ENCODE measurements at places on chromosomes 2 and 18.

DNA sequence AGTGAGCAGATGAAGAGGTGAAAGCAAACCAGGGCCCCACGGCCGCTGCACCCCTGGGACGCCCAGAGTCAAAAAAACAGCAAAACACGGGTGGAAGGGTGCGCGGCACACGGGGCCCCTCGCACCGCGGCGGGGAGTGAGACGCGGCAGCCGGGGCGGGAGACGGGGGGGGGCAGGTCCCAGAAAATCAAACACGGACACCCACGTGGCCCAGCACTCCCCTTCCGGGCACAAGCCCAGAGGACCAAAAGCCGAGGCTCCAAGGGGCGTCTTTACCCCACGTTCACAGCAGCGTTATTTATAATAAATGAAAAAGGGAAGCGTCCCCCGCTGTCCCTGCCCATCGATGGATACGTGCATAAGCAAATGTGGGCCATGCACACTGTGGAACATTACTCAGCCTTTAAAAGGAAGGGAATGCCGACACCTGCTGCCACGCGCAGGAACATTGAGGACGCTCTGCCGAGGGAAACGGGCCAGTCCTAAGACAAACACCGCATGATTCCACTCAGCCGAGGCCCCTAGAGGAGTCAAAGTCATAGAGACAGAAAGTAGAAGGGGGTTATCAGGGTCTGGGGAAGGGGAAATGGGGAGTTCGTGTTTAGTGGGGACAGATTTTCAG is 677 bp upstream of the COPS9 start:
- no peak for DNase-seq

DNA sequence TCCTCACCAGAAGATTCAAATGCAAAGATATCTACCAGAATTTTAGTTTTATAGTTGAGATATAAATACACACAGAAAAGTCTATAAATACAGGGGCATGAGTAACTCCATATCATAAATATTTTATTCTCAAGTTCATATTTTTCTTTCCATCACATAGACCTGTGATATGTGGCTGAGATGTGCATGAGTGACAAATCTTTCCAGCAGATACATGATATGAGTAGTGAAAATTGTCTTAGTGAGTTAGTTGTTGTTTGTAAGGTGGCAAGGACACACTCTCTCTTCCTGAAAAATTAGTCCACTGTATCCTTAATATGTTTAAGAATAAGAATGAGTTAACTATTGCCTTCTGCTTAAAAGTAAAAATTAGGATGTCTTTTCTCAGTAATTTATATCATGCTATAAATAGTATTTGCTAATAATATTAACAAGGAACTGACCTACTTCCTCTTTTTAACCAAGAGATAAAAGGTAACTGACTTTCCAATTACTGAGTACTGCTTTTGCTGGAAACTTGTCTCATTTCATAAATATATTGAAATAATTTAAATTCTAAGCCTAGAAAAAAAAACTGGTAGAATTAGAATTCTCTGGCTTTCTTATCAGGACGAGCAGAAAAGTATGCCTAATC is 85.2 kb upstream of the SESTD1 start:
- DNase-seq, result no peak

DNA sequence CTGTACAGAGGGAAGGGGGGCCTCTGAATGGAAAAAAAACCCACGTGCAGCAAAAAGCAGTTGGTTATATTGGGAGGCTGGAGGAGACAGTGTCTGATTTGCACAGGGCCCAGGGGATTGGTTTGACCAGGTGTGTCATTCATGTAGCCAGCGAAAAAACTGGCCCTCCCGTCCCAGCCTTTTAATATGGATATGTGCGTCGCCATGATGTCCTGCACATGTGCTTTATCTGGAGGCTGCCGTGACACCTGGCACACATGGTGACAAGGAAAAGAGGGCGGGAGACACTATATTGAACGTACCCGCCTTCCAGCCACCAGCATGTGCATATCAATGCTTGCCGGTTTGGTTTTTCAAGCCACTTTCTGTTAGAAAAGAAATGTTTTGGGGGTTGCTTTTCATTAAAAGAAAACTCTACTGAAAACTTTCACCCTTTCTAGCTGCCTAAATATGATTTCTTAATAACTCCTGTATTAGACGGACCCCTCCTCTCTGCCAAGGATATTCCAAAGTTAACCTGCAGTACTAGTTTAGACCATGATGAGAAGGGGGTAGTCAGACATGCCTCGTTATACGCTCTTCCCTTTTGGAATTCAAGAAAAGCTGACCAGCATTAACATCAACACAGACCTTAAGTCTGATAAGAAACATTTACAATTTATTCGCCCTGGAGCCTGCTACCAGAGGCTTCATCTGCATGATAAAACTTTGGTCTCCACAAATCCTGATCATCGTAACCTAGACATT is 16.2 kb downstream of the SLC25A52 start:
- DNase-seq, result no peak

DNA sequence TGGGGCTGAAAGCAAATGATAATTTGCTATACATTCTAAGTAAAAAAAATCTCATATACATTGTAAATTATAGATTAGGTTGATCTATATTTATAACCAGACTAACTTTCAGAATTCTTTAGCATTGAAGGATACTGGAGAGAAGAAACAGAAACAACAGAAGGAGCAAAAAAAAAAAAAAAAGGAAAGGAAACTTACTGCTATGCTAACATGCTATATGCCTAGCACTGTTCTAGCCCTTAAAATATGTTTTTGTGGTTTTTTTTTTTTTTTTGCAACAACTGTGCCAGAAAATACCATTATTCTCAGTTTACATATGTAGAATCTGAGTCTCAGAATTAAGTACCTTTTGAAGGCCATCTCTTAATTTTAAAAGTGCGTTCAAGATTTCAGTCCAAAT is 204.9 kb upstream of the MC4R start:
- DNase-seq, result no peak

DNA sequence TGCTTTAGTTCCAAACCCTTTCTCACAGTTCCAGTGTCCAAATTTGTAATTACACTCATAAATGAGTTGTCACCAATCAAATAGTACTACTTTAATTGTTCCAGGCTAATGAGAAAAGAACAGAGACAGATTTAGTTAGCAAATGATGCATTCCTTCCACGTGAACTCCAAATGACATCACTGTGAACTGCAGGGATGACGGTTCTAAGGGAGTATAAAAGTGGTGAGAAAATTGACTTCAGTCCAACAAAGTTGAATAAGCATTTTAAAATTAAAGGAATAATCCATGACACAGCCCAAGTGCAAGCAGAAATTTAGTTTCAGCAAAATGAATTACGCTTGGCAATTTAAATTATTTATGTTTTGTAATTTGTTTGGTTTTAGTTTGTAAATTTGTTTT is 102.0 kb upstream of the LRATD1 start:
- no peak for DNase-seq

DNA sequence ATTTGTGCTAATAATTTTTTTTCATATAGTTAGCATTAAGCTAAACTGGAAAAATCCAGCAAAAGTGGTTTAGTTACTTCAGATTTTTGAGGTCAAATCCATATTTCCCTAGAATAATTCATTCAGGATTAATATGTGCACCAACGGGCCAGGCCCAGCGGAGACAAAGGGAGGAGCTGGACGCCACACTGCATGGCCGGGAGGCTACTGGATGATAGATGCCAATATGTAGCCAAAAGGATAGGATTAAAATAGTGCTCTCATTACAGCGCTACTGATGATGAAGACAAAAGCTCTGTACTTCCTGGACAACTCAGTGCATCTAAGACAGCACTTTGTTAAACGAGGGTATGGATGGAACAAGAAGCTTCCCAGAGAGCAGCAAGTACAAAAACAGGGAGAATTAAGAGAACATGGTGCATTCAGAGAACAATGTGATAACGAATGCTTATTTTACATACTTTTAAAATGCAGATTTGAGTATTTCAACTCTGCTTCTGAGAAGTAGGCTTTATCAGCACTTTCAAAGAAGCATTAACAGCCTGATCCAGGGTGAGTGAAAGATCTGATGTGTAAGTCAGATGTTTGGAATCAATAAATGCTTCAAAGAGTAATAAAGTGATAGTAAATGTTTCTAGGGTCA is 39.8 kb downstream of the PPP4R1 start:
- peak; percentile 8 for DNase-seq

GRCh38 chr2:35891936-35892335 is 463.6 kb upstream of the CRIM1 start:
- no peak for DNase-seq

DNA sequence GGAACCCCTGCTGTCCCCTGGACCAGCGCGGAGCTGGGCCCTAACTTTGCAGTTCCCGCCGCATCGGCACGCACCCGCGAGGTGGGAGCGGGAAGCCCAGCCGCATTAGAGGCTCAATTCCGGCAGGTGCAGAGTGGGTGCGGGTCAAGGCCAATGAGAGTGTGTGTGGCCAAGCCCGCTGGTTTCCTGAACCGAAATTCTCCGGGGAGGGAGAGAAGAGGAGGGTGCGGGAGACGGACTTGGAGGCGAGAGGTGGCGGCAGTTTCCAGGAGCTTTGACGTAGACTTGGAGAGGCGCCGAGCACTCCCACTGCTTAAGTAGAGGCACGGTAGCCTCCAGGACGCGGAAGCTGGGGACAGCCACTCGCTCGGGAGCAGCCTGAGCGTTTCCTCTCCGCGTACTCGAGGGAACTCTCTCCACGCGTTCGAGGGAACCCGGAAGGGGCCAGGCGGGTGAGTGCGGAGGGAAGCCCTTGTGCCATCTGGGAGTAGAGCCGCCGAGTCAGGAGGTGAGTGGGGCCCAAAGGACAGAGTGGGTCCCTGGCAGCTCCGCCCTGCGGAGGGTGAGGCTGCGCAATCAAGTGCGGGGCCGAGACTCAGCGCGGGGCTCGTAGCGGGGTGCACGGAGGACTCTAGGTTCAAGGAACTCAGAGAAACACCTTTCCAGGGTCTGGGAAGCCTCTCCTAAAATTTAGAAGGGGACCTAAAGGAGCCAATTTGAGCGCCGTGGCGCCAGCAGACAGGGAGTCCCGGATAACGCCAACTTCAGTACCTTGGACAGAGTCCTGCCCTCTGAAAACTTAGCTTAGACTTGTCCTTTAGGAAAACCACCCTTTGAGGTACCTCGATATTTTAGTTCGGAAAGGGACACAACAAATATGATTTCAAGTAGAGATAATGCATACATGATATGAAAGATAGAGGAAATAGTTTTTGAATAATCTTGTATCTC is at the start of gene FAM237A:
FAM237A (plus strand) TSS at position 413 of the 951 bp plus-strand sequence. CDS start 1,750 bp downstream, outside the sequence.
- no peak for DNase-seq

DNA sequence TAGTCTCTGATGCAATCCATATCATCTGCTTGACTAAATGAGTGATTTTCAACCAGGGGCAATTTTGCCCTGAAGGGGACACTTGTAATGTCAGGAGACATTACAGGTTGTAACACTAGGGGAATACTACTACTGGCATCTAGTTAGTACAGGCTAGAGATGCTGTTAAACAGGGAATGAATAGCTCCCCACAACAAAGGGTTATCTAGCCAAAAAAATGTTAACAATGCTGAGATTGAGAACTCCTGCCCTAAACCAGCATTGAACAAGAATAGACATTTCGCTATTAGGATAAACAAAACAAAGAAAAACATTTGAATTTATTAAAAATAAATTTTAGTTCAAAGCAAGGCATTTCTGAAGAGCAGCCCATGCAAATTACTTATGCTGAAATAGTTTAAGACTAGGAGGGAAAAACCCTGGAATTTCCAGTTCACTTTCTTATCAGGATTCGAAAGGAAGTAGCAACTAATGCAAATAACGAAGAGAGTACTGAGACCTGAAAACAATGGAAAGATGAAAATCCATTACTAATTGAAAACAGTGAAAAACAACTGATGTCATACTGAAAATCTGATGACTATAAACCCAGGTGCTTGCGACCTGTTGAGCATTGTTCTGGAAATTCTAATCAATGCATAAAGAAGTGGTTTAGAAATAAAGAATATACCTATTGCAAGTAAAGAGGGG is 53.1 kb downstream of the CAB39 start:
- no peak for DNase-seq

GRCh38 chr18:77129150-77129551 is 3.4 kb downstream of the MBP start:
- no peak for DNase-seq

DNA sequence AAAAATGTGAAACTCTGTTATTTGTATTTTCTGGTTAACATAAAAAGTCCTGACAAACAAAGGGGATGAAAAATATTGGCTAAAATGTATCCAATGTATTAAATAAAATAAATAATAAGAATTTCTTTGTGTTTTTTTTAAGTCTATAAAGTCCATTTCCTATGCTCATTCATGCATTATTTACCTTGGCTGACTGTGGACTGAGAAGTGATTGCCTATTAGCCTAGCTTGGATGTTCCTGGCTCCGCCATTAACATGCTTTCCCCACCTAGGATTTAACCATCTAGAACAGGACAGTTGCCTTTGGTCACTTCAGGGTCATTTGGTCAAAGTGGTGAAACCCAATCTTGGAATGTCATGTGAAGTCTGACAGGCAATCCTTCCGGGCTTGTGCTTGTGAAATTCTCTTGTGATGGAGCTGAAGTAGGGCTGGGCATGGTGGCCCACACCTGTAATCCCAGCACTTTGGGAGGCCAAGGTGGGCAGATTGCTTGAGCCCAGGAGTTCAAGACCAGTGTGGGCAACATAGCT is 60.4 kb upstream of the TANC1 start:
- no peak for DNase-seq

- no peak for DNase-seq
These were observed 33.4 kb upstream of the SKA1 start for GRCh38 chr18:50341443-50341842.
